Spleen (tissue), 13 donors: ENCODE measurements at places on chromosomes 12 and 14. TPM values are rescaled to one million over a fixed set of nuclear protein-coding genes. Genes with fewer than 3 reads are reported as not detected.
A peak's percentile ranks its signal among the peaks of the same experiment; 100 is the strongest.

DNA sequence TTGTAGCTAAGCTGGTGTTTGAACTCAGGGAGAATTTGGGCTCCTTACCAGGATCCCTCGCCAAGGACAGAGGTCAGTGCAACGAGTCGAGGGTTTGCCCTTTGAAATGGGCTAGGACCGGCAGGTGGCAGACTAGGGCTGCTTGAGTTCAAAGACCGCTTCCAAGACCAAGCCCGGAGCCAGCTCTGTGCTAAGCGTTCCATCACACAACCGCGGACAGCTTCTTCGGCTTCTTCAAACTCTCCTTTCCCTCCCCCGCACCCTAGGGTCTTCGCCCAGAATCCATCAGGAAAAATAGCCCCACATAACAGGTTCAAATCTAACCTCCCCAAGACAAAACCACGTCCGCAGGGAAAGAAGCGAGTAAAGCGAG is 705 bp upstream of the FLVCR2 start:
- peak overlapping the region; percentile 53 for H3K4me3 ChIP-seq
- peak; percentile 92 for DNase-seq
- no peaks in the 10 kb centered on the region for H3K27me3 ChIP-seq
- peaks cover 43% of the 10 kb centered on the region for H3K4me1 ChIP-seq
- H3K27ac ChIP-seq: peak overlapping the region; percentile 81

- H3K36me3 ChIP-seq: no peaks in the 10 kb centered on the region
- DNase-seq: no peak
- peak overlapping the region; percentile 28 for H3K27ac ChIP-seq
Measured at GRCh38 chr12:5487948-5488625, 56.2 kb downstream of the NTF3 start.

NRXN3 gene
- 1.6 TPM for total RNA-seq

CD27 gene
- 77.4 TPM for total RNA-seq

DNA sequence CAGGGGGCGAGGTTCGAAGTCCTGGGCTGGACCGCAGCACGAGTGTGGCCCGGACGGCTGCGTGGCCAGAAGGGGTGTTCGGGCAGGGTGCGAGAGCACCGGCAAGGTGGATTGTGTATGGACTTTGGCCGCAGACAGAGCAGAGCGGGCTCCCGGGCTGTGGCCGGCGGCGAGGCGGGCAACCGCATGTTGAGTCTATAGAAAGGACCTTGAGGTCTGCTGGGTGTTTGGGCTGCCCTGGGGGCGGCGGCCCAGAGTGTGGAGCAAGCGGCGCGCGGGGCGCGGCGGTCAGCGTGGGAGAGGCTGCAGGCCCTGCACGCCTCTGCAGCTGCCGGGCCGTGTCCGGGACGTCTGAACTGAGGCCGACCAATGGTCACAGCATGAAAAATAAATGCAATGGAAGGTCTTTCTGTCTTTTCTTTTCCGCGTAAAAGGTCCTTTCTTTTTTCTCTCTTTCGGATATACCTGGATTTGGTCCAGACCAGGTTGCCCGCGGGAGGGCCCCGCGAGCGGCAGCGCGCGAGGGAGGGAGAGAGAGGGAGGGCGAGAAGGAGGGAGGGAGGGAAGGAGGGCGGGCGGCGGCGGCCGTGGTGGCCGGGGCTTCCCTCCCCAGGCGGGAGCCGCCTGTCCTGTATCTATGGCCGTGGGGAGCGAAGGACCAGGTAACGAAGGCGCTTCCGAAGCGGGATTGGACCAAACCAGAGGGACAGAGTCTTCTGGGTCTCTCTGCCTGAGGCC is 5.5 kb upstream of the HOXC9 start:
- peak; percentile 70 for DNase-seq
- H3K27me3 ChIP-seq: peaks cover 100% of the 10 kb centered on the region
- H3K27ac ChIP-seq: no peak overlapping the region

BCAT1 gene
- total RNA-seq: 13.6 TPM

DNA sequence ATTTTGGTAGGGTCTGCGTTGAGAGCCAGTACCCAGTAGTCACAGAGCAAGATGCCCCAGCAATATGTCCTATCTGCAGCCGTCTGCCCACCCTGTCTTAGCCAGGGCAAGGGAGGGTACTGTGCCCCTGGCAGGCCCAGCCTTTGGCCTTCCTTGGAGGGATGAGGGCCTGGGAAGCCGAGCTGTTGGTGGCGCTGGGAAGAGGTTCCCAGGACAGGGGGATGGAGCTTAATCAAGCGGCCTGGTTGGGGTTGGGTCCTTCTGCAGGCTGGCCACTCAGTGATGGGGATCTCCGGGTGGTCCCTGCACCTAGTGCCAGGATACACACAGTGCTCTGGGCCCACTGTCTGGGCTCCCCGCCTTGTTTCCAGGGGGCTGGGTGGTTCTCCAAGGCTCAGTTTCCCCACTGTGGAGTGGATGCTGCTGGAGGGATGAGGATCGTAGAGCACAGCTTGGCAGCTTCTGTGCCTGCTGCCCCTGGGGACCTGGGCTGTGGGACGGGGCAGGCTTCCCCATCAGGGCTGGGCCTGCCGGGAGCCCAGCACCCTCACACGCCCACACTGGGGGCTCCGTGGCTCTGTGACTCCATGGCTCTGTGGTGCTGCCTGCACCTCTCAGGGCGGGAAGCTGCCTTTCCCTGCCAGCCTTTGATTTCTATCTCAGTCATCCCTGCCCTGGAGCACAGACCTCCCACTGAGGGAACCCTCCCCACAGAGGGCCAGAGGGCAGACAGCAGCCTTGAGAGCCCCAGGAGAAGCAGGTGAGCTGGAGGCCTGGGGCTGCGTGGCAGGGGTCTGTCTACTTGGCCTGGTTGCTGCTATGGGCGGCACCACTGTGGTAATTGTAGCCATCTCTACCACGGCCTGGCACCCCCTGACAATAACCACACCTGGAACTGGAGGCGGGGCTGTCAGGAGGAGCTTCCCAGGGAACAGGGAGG is 357.0 kb downstream of the TMEM121 start:
- no peaks in the 10 kb centered on the region for H3K36me3 ChIP-seq
- peaks cover 18% of the 10 kb centered on the region for H3K27me3 ChIP-seq
- no peaks in the 10 kb centered on the region for H3K4me1 ChIP-seq
- no peak overlapping the region for H3K4me3 ChIP-seq
- H3K27ac ChIP-seq: no peak overlapping the region

DNA sequence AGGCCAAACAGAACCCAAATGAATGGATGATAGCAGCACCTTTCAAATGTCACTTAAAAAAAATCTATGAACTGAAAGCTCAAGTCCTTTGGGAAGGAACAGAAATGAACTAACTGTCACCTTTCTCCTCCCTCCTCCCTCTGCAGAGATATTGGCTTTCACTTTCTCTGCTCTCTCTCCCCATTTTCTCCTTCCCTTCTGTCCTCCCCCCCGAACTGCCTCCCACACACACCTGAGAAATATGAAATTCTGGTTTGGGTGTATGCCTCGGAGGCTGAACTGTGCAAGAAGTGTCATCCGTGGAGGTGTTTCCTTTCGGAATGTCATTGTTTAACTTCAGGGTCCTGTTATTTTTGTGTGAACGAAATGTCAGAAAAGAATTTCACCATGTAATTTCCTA is 87.8 kb downstream of the NEDD1 start:
- no peaks in the 10 kb centered on the region for H3K4me1 ChIP-seq
- no peaks in the 10 kb centered on the region for H3K36me3 ChIP-seq
- H3K27me3 ChIP-seq: peaks cover 24% of the 10 kb centered on the region
- no peak overlapping the region for H3K27ac ChIP-seq
- no peak overlapping the region for H3K4me3 ChIP-seq

GRCh38 chr12:95328708-95329107 is 111.1 kb downstream of the VEZT start:
- H3K36me3 ChIP-seq: no peaks in the 10 kb centered on the region
- DNase-seq: no peak
- no peaks in the 10 kb centered on the region for H3K4me1 ChIP-seq
- no peaks in the 10 kb centered on the region for H3K27me3 ChIP-seq
- H3K4me3 ChIP-seq: no peak overlapping the region

TEX52 gene
- total RNA-seq: not detected

DNA sequence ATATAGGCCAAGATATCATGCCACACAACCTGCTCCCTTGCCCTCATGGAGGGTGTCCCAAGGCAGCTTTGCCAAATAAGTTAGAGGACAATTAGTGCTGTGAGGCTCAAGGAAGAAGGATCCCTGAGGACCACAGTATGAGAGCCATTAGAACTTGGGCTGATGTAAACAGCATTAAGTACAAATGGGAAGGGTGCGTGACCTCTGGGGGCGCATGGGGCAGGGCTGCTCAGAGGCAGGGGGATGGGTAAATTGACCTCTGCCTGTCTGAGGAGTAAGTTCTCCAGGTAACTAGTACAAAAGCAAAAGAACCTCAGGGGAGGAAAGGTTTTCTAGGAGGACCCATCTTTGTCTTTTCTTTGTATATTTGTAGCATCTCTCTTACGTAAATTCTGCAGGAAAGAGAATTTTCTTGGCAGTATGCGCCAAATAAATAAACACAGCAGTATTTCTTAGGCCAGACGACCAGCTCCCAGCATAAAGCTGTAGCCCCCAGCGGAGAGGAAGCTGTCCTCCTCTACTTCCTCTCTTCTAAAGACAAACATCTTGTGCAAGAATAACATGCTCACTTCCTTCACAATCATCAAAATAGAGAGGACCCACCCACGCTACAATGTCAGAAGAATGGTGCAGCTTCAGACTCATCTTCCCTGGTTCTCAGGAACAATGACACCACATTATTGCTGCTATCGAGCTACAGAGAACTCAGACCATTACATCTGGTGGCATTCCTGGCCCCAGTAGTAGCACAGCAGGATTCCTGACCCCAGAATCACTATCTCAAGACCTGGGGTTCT is 16.4 kb upstream of the VWF start:
- H3K36me3 ChIP-seq: no peaks in the 10 kb centered on the region
- no peak overlapping the region for H3K4me3 ChIP-seq
- no peaks in the 10 kb centered on the region for H3K27me3 ChIP-seq
- H3K4me1 ChIP-seq: no peaks in the 10 kb centered on the region
- DNase-seq: no peak
- H3K27ac ChIP-seq: peak overlapping the region; percentile 76

KNTC1 gene
- 46.1 TPM for total RNA-seq

DNA sequence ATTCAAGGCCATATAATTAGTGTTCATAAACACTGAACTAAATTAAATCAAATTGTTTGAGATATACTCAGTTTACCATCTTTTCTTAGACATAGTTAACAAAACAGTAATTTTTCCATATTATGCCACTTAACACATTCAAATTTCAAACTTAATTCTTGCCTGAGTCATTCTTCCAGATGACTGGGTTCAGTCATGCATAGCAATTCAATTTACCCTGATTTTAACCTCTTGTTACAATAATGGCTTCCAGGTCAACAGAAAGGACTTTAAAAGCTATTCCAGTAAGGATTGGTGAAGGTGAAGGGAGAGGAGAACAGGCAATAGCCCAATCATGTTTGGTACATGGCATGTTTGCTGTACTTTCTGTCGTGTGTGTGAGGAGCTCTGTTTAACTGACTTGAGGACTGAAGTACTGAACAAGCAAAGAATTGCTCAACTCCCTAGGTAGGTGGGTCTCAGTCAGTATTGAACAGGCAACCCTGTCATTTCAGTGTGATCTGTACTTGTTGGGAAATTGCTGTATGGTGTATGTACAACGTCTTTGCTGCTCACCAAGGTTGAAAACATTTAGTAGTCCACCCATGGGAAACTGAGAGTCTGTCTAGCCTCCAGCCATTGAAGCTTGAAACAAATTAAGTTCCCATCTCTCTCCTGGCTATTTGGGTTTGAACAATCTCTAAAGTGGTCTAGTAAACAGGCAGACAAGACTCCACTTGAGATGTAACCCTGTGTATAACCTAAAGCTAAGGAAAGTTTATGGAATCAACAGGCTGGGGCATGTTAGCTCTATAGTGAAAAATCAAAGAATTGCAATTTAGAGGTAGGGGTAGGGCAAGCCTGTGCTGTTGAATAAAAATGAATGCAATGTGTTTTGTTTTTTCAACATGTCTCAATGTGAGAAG is 327.2 kb downstream of the BTG1 start:
- H3K36me3 ChIP-seq: no peaks in the 10 kb centered on the region
- no peaks in the 10 kb centered on the region for H3K27me3 ChIP-seq
- no peak overlapping the region for H3K4me3 ChIP-seq
- DNase-seq: no peak
- H3K27ac ChIP-seq: no peak overlapping the region

DLGAP5 gene
- total RNA-seq: 1.6 TPM

DNA sequence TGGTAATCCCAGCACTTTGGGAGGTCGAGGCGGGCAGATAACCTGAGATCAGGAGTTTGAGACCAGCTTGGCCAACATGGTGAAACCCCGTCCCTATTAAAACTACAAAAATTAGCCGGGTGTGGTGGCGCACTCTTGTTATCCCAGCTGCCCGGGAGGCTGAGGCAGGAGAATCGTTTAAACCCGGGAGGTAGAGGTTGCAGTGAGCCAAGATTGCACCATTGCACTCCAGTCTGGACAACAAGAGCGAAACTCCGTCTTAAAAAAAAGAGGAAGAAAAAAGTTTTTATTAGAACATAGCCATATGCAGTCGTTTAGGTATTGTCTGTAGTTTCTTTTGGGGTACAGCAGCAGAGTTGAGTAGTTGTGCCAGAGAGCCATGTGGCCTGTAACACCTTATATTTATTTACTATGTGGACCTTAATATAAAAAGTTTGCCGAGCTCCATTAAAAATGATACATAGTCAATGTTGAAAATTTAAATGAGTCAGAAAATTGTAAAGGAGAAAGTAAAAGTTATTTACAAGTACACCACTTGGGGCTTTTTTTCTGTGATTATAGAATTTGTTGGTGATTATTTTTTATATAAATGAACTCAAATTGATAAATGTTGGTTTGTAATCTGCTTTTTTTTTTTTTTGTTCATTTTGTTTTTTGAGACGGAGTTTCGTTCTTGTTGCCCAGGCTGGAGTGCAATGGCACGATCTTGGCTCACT is 2.2 kb downstream of the ADIPOR2 start:
- no peak overlapping the region for H3K27ac ChIP-seq
- H3K36me3 ChIP-seq: no peaks in the 10 kb centered on the region
- H3K4me3 ChIP-seq: no peak overlapping the region

GRCh38 chr12:109765446-109765810 is 51.8 kb downstream of the FAM222A start:
- peaks cover 9% of the 10 kb centered on the region for H3K36me3 ChIP-seq
- DNase-seq: no peak
- H3K27ac ChIP-seq: no peak overlapping the region
- no peaks in the 10 kb centered on the region for H3K27me3 ChIP-seq

MMP19 gene
- 44.0 TPM for total RNA-seq

TSPAN19 gene
- 0.32 TPM for total RNA-seq

FAM234B gene
- 7.2 TPM for total RNA-seq
